ENCODE measurements at places on chromosomes 16 and 17.

GRCh38 chr16:90008708-90009145 lies 10.5 kb downstream of the DBNDD1 start:
- DNase-seq, result peak; percentile 54

DNA sequence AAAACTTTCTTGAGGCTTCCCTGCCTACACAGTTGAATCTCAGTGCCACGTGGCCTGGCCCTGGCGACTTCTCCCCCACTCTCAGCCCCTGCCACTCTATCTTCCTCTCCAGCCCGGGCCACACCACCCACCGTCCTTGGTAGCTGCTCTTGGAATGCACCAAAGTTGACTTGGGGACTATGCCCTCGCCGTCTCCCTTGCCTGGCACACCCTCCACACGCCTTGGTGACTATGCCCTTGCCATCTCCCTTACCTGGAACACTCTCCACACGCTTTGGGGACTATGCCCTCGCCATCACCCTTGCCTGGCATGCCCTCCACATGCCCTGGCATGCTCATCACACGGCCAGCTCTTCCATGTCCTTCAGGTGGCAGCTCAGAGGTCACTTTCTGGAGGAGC lies 15.5 kb upstream of the TVP23A start:
- DNase-seq, result no peak

GRCh38 chr16:77553130-77553529 lies 118.3 kb upstream of the ADAMTS18 start:
- no peak for DNase-seq

DNA sequence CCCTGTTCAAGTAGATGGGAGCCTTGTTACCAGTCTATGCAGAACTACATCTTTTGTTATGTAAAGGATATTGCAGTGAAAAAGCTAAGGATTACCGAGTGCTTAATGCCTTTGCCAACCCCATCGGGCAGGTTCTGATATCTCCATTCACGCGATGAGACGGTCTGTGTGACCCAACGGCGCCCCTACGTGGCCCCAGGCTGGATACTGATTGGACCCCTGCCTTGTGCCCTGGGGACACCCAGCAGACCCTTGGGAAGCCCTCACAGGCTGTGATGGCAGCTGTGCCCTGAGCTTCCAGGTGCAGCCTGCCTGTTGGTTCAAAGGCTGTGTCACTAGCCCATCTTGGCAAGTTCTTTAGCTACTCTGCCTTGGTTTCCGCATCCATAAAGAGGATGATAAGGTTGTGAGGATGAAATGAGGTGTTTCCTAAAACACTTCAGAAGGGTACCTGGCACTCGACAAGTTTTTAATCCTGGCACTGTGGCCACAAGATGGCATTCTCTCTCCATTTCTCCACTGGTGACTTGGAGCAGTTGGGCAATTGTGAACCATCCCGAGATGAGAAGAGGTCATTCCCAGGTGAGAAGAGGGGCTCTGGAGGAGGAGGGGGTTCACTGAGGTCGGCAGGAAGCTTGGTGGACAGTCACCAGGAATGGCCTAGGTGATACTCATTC lies 33.6 kb downstream of the HAPSTR1 start:
- no peak for DNase-seq

DNA sequence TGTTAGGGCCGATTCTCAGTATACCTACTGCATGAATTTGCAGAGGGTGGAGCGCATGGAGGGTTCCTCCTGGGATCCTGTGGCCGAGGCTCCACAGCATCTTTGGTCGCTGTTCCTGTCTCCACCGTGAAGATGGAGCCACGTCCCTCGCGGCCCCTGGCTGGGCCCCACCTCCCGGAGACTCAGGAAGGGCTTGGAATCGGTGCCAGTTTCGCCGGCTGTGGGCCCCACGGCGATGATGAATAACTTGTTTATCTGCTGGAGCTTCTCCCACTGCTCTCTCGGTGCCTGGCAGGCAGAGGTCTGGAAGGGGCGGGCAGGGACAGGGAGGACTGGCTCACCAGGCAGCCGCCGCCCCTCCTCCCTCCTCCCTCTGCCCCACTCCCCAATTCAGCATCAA lies 8.1 kb downstream of the SLC5A11 start:
- no peak for DNase-seq

- no peak for DNase-seq
Observed at GRCh38 chr17:28878981-28879380, 18.6 kb downstream of the FLOT2 start.

DNA sequence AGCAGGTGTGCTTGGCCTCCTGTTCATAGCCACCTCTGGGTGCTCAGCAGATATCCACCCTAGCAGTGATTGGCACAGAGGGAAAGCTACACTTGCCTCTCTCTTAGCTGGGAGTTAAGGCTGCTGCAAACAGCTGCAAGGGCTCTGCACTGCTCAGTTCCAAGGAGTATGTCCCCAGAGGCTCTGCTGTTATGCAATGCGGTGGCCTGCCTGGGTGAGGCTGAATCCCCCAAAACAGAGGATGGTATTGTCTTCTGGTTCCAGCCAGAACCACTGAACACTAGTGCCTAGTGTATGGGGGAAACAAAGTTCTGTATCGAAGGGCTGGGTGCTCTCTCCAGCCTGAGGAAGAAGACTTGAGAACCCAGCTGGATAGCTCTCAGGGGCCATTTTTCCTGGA lies 16.8 kb downstream of the TMEM94 start:
- DNase-seq, result no peak

- no peak for DNase-seq
Observed at GRCh38 chr16:86504315-86505184, 5.8 kb upstream of the FOXF1 start.

GRCh38 chr17:15490634-15491261 lies 23.3 kb upstream of the CDRT4 start:
- DNase-seq, result no peak

- DNase-seq, result no peak
Observed at GRCh38 chr17:65147955-65148354, 10.8 kb downstream of the RGS9 start.

DNA sequence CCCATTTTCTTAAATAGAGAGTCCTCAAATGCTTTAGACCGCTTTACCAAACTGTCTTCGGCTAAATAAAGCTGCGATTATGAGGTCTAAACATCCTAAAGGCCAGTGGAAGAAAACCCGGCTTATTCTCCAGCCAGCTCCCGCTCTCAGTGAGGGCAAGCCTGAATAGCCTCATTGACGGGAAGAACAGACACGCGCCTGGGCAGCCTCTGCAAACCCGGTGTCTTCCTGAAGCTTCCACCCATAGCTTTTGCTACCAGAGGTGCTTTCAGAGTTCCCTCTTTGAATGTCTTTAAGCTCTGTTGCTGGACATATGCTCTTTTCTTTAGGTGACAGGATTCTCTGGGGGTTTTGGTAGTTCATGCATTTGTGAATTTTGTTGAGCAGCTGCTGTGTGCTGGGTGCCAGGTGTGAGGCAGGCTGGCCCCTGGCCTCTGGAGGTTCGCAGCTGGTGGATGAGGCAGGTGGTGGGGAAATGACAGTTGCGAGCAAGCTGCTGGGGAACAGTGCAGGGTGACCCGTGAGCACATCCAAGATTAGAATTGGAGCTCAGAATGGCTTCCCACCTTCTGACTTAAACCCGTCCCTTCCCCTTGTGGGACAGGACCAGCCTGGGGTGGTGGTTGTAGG lies 44.7 kb downstream of the CRISPLD2 start:
- DNase-seq, result no peak

DNA sequence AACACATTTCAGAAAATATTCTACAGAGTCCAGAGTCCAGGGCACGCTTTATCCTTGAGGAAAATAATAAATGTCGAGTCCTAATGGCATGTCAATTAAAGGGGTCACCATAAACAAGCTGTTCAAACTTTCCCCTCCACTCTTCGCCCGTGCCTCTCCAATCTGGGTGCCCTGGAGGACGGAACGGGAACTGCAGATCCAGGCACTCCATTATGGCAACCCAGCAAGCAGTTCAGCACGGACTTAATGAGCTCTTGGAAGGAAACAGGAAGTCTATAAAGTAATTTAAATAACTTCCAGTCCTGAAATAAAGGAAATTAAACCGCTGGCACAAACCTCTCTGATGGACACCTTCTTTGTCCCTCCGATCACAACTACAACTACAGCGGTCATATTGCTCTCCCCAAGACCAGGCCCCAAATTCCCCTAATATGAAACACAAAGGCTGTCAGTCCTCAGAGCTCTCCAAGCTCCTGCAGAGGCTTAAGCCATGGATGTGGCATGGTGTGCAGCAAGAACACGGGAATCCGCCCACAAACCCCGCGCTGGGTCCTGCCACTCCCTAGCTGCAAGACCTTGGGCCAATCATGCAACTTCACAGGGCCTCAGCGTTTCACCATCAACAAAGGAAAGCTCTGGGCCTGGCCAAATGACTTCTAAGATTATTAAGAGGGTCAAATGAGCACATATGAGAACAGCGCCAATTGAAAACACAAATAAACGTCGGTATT lies 52.6 kb downstream of the ZFHX3 start:
- DNase-seq, result no peak

GRCh38 chr17:50141745-50142110 lies 8.7 kb downstream of the PPP1R9B start:
- no peak for DNase-seq

GRCh38 chr16:58658796-58659211 lies 25.8 kb downstream of the SLC38A7 start:
- no peak for DNase-seq

GRCh38 chr17:49414271-49414621 lies 436 bp downstream of the PHB1 start:
- DNase-seq, result no peak

DNA sequence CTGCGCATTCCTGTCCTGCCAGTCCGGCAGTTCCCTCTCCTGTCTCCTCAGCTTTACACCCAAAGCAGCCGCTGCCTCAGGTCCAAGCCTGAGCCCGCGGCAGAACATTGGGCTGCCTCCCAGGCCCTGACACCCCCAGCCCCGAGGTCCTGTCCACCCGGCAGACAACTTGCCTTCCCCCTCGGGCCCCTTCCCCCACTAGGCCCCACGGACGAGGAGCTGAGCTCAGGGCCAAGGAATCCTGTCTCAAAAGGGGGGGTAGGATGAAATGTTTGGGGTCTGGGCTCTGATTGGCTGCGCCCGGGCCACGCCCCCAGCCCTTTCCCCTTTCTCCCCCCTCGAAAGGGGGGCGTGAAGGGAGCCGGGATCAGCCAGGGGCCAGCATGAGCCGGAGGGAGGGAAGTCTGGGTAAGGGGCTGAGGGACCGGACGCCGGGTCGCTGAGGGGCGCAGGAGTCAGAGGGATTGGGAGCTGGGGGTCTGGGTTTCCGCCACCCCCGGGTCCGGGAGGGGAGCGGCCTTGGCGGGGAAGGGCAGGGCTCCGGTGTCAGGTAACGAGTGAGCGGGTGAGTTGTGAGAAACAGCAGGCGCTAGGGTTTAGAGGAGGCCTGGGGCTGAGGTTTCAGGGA lies at the start of gene CTF1:
Gene CTF1, plus strand, starts transcription at position 354 of the 628 bp plus-strand sequence. Its CDS starts 30 bp downstream, at position 384.
- DNase-seq, result no peak

DNA sequence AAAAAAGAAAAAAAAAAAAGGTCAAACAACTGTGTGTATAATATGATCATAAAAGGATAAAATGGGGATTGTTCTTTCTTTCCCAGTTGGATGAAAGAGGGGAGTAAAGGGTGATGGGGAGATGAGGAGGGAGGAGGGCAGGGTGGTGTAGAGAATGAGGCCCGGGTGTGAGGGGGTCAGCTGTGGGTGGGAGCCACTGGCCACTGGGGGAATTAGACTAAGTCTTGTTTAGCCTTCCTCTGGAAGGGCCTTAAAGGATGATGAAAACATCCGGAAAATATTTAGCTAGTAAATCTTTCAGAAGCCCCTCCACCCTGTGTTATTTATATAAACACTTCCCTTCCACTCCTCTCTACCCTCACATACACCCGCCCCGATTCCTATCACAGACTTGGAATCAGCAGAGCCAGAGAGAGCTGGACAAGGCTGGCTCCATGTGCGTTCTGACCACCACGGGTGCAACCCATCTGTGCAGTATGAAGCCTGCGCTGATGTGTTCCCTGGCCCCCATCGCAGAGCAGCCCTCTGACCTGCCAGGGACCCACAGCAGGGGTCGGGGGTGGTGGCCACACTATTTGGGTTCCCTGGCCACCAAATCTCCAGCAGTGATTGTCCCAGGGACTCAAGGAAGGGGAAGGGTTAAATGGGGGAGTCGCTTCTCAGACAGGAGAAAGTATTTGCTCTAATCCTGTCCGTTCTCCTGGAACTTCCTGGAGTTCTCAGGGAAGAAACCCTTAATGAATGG lies 72.7 kb downstream of the GAS7 start:
- no peak for DNase-seq

GRCh38 chr16:35706901-35707300 lies 2247.5 kb downstream of the TP53TG3F start:
- DNase-seq, result no peak

DNA sequence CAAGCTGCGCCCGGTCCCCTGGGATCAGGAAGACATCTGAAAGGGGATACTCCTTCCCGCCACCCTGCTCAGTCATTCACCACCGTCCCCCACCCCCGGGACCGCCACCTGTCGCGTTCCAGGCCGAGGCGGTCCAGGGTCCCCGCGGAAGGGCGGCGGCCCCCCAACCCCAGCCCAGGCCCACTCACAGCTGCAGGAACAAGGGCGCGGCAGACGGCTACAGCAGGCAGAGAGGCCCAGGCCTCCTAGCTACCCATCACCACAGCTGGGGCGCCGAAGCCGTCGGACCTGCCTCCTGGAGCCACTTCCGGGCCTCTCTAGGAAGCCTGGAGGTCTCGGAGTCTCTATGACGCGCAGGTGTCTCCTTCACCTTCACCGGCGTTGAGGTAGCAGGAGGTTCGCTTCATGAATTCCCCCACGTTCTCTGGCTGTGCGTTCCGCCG lies at the start of gene SDR42E1:
Gene SDR42E1, minus strand, starts transcription at position 272 of the 443 bp plus-strand sequence. CDS start 10,612 bp downstream, outside the sequence.
- DNase-seq, result peak; percentile 8

DNA sequence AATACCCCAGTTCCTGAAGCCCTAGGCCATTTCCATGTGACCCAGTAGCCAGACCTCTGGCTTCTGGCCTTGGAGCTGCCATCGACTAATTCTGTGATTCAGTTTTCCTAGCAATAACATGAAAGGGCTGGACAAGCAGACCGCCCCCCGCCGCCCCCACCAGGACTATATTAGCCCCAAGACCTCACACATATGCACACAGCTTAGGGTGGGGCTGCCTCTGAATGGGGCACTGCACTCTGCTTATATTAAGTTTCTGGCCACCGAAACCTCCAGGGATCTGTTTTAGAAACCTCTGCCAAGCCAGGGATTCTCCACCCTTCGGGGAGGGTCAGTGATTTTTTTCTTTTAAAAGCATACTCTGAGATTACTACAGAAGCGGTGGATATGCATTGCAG lies 2.3 kb downstream of the RAB11FIP4 start:
- no peak for DNase-seq

Measured in stimulated activated CD4-positive, alpha-beta T cell treated with anti-CD3 and anti-CD28 coated beads, TNF-alpha, amount 100 ng/mL, for 48 hours (primary cell).